ENCODE measurements at places on chromosomes 2 and 18. TPM values are rescaled to one million over a fixed set of nuclear protein-coding genes. Genes with fewer than 3 reads are reported as not detected.

GRCh38 chr2:143382573-143382972 lies 253.4 kb downstream of the ARHGAP15 start:
- no peak for DNase-seq
- no peaks in the 10 kb centered on the region for H3K36me3 ChIP-seq
- H3K27me3 ChIP-seq, result no peaks in the 10 kb centered on the region
- no peak overlapping the region for H3K27ac ChIP-seq
- no peaks in the 10 kb centered on the region for H3K4me1 ChIP-seq

DNA sequence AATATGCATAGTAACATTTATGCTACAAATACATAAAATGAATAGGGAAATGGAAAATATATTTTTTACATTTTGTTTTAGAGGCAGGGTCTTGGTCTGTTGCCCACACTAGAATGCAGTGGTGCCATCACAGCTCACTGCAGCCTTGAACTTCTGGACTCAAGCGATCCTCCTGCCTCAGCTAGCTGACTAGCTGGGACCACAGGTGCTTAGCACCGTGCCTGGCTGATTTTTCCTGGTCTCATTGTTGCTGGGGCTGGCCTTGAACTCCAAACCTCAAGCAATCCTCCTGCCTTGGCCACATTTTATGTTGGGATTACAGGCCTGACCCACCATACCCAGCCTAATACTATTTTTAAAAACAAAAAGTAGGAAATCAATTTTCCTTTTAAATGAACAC lies 33.2 kb downstream of the XPO1 start:
- no peak for DNase-seq
- no peaks in the 10 kb centered on the region for H3K4me1 ChIP-seq
- peaks cover 84% of the 10 kb centered on the region for H3K36me3 ChIP-seq
- H3K27ac ChIP-seq, result no peak overlapping the region

GRCh38 chr18:25743646-25744151 lies 346.7 kb downstream of the SS18 start:
- H3K27me3 ChIP-seq, result no peaks in the 10 kb centered on the region
- peaks cover 40% of the 10 kb centered on the region for H3K4me1 ChIP-seq
- no peak overlapping the region for H3K4me3 ChIP-seq
- peak; percentile 17 for DNase-seq
- H3K36me3 ChIP-seq, result no peaks in the 10 kb centered on the region

DNA sequence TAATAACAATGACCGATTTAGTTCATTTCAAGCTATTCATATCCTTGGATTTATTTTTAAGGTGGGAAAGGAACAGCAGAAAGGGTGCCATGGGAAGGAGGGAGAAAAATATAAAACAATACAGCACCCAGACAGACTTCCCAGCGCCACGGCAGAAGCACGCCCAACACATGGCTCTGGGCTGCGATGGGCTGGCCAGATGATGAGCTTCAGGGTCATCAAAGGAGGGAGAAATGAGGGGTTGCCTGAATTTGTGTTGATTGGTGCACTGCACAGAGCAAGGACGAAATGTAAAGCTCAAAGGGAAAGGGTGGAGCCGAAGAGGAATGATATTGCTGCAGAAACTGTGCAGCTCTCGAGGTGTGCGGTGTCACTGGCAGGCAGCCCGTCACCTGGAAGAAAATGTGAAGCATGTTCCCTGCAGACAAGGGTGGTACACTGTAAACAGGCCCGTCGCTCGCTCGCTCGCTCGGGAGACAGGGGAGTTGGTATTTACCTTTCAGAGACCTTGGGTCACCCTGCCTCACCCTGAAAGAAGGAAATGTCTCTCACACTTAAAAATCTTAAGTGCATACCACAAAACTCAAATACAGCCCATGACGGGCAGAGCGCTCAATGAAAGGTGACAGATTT lies 195.5 kb upstream of the CTAGE1 start:
- no peak overlapping the region for H3K4me3 ChIP-seq
- no peaks in the 10 kb centered on the region for H3K4me1 ChIP-seq
- no peaks in the 10 kb centered on the region for H3K36me3 ChIP-seq
- no peaks in the 10 kb centered on the region for H3K27me3 ChIP-seq
- H3K27ac ChIP-seq, result no peak overlapping the region
- DNase-seq, result no peak

- H3K27ac ChIP-seq, result no peak overlapping the region
- H3K27me3 ChIP-seq, result no peaks in the 10 kb centered on the region
- no peaks in the 10 kb centered on the region for H3K36me3 ChIP-seq
- no peaks in the 10 kb centered on the region for H3K4me1 ChIP-seq
These were observed 1711.4 kb upstream of the PIK3C3 start for GRCh38 chr18:40243607-40244006.

- no peak overlapping the region for H3K4me3 ChIP-seq
- no peak for DNase-seq
- H3K4me1 ChIP-seq, result no peaks in the 10 kb centered on the region
- no peaks in the 10 kb centered on the region for H3K36me3 ChIP-seq
These were observed 51.7 kb downstream of the IMPA2 start for GRCh38 chr18:12032786-12033642.

- no peak overlapping the region for H3K4me3 ChIP-seq
- H3K27ac ChIP-seq, result no peak overlapping the region
- peak; percentile 12 for DNase-seq
- no peaks in the 10 kb centered on the region for H3K4me1 ChIP-seq
- H3K36me3 ChIP-seq, result no peaks in the 10 kb centered on the region
- no peaks in the 10 kb centered on the region for H3K27me3 ChIP-seq
These were observed 109.3 kb downstream of the MBP start for GRCh38 chr18:77023102-77023782.

DNA sequence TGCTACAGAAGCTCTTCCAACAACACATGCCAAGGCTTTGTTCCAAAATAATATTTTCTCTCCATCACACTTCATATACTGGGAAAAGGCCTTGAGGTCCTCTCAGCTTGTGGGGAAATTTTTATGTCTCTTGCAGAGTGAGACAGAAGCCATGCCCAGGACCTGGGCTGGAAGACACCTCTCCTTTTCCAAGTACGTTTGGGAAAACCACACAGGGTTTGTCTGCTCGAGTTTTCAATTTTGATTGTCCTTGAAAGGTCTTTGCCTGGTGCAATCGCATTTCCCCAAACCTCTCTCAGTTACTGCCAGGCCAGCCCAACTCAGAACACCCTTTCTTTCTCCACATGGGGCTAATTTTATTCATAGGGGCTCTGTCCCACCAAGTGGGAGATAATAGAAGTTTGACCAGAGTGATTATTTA lies 272.2 kb downstream of the OSR1 start:
- H3K36me3 ChIP-seq, result no peaks in the 10 kb centered on the region
- no peak overlapping the region for H3K27ac ChIP-seq
- DNase-seq, result no peak
- no peaks in the 10 kb centered on the region for H3K4me1 ChIP-seq
- no peak overlapping the region for H3K4me3 ChIP-seq

GRCh38 chr18:54671291-54671881 lies 80.3 kb downstream of the DYNAP start:
- H3K36me3 ChIP-seq, result no peaks in the 10 kb centered on the region
- H3K27ac ChIP-seq, result no peak overlapping the region
- no peaks in the 10 kb centered on the region for H3K4me1 ChIP-seq
- DNase-seq, result no peak

DNA sequence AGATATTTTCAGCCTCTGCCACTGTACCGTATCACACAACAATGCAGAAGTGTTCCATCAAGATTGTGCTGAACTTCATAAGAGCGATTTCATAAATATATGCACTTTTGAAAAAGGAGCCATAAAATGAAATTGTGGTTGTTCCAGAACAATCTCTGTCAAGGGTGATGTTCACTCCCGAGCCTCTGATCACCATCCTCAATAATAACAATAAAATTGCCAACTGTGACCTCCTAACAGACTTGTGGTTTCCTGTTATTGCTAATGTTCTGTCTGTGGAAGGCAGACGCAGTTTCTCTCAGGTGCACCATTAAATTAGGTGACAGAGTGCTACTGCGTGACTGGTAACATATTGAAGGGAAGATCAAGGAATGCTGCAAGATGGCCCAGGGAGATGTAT lies 383.7 kb downstream of the SOCS6 start:
- H3K36me3 ChIP-seq, result no peaks in the 10 kb centered on the region
- H3K27me3 ChIP-seq, result no peaks in the 10 kb centered on the region
- no peak overlapping the region for H3K4me3 ChIP-seq
- no peak for DNase-seq

- H3K27ac ChIP-seq, result peak overlapping the region; percentile 27
- H3K4me3 ChIP-seq, result peak overlapping the region; percentile 67
- peak; percentile 39 for DNase-seq
- no peaks in the 10 kb centered on the region for H3K36me3 ChIP-seq
- H3K4me1 ChIP-seq, result peaks cover 3% of the 10 kb centered on the region
These were observed 428 bp downstream of the TCF4 start for GRCh38 chr18:55587418-55588110.

DNA sequence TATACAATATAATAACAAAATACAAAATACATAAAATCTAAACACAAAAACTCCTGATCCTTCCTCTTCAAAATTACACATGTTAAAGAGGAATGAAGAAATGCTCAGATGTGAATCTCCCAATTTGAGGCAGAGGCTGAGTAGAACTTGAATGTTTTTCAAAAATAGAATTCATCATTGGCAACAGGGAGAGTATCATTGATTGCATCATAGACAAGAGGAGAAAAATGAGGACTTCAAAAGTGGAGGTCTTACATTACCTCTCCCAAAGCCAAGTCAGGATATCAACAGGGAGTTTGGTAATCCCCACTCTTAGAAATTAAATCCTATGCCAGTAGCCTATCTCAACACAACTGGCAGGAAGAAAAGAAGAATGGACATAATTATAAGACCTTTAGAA lies 2023.9 kb upstream of the CELF4 start:
- H3K4me1 ChIP-seq, result no peaks in the 10 kb centered on the region
- no peaks in the 10 kb centered on the region for H3K36me3 ChIP-seq
- H3K27me3 ChIP-seq, result no peaks in the 10 kb centered on the region
- H3K4me3 ChIP-seq, result no peak overlapping the region
- no peak overlapping the region for H3K27ac ChIP-seq

DNA sequence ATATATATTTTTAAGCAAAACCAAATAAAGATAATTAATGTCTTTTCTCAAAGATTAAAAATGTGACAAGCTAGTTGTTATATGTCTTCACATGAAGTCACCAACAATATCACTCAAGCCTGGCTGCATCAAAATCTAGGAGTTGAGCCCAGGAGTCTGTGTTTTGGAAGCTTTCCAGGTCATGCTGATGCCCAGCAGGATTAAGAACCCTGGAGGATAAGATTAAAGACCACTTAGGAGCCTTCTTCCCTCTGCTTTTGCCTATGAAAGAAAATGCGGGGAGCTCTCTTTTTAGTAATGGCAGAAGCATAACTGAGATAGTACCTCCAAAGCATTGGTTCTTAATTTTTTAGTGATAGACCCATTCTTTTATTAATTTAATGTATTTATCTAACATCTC lies 157.4 kb downstream of the ASXL3 start:
- no peaks in the 10 kb centered on the region for H3K27me3 ChIP-seq
- no peak for DNase-seq
- no peaks in the 10 kb centered on the region for H3K36me3 ChIP-seq
- no peaks in the 10 kb centered on the region for H3K4me1 ChIP-seq

DNA sequence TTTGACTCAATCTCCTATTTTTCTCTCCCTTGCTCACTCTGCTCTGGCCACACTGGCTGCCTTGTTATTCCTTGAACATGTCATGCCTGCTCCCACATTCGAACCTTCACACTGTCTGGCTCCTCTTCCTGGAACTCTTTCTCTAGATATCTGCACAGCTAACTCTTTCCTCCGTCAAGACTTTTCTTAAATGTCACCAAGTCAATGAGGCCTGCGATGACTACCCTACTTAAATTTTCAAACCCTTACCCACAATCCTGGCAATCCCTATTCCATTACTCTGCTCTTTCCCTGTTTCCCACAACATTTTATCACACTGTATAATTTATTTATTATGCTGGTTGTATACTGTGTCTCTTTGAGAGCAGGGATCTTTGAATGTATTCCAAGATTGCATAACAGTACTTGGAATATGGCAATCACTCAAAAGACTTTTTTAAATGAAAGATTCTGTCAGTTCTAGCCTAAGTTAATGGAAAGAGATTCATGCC lies 206.2 kb downstream of the SRBD1 start:
- DNase-seq, result no peak
- no peak overlapping the region for H3K27ac ChIP-seq
- H3K4me3 ChIP-seq, result no peak overlapping the region

SCYGR7 gene
- total RNA-seq, result not detected

DPYSL5 gene
- total RNA-seq, result 1.2 TPM

MRO gene
- total RNA-seq, result 0.03 TPM

VWC2L gene
- total RNA-seq, result not detected

DSC2 gene
- not detected for total RNA-seq

IL36B gene
- total RNA-seq, result not detected

RAB31 gene
- 7.1 TPM for total RNA-seq

MMADHC gene
- total RNA-seq, result 104 TPM

All from SJCRH30 (cell line).